ENCODE measurements at places on chromosomes 3 and 15.

- no peak for DNase-seq
Measured at GRCh38 chr3:171257251-171258203, 202.7 kb downstream of the TNIK start.

GRCh38 chr3:23017801-23018200 lies 185.3 kb upstream of the UBE2E2 start:
- DNase-seq: no peak

- no peak for DNase-seq
Measured at GRCh38 chr15:70406617-70407335, 309.1 kb upstream of the TLE3 start.

DNA sequence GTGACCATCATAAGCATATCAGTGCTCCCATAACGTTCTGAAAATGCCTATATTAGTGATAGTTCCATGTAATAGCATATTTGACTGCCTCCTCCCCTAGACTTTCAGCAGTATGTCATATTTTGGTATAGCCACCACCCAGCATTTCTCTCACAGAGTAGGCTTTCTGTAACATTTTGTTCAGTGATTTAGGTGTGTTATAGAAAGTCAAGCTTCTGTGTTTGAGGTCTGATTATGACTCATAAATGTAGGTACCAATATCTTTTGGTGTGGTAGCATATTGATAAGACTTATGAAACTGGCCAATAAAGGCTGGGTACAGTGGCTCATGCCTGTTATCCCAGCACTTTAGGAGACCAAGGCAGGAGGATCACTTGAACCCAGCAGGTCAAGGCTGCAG lies 34.3 kb upstream of the ZMAT3 start:
- no peak for DNase-seq

- DNase-seq: no peak
Measured at GRCh38 chr3:43435706-43436105, 149.4 kb downstream of the SNRK start.

DNA sequence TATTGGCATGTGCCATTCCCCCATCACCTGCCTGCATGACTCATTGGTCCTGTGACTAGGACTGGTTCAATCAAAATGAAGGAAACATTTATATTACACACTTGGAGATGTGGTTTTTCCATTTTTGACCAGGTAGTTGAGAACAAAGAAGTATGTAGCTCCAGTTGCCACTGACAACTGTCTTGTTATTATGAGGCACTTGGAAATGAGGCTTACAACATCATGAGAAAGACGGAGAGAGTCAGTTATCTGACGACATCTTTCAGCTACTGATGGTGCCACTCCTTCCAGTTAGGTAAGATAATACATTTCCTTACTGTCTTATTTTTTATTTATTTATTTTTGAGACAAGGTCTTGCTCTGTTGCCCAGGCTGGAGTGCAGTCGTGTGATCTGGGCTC lies 21.8 kb upstream of the PROK2 start:
- no peak for DNase-seq

GRCh38 chr3:99952306-99952705 lies 134.6 kb downstream of the CMSS1 start:
- DNase-seq: no peak

GRCh38 chr3:27584874-27585273 lies 100.7 kb upstream of the SLC4A7 start:
- no peak for DNase-seq

DNA sequence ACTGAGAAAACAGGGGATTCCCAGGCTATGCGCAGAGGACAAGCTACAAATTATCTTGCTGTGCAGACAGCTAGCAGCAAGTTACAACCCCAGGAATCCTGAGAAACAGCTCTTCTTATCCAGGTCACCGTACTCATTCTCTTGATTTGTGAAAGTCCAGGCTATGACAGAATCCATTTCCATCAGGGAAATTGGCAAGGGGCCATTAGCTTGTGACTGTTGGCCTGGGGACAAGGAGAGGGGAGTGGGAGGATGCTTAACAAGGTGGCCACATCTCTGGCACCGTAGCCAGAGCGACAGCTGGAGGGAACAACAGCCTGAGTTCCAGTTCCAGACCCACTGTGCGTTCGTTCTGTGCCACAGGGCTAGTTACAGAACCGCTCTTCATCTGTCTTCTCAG lies 44.9 kb upstream of the PLXNA1 start:
- peak; percentile 29 for DNase-seq

DNA sequence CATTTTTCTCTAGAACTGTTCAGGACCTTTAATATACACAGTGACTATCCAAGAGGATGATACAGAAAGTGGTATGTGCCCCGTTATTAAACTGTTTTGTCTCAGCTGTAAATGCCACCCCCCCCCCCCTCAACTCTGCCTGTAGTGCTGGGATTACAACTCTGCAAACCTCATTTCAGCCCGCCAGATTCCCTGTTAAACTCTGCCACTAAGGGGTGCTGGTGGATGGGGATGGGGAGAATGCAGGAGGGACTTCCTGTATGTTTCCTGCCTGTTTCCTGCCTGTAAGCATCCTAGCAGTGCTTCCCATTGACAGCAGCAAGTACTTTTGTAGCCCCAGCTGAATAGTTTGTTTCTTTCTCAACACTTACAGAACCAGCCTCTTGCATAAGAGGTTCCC lies 301.7 kb upstream of the RORA start:
- no peak for DNase-seq

DNA sequence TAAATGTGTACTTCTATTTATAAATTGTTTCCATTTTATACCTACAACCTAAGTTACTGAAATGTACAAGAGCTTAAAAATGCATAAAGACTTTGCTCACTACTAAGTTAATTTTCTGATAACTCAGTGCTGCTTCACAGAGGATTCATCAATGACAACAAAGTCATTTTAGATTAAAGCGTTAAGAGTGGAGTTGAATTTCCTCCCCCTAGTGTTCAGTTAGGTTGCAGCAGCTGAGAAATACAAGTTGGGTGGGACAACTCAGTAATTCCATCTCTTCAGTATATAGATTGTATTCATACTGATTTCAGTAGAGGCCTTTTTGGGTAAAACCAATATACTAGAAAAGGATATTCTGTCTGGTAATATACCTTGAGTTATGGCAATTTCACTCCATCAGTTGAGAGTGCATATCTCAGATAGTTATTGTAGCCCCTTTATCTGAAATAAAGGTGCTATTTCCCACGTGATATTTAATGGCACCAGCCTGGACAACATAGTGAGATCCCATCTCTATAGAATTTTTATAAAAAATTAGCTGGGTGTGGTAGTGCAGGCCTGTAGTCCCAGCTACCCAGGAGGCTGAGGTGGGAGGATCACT lies 6.9 kb upstream of the RPL35A start:
- DNase-seq: peak; percentile 27

DNA sequence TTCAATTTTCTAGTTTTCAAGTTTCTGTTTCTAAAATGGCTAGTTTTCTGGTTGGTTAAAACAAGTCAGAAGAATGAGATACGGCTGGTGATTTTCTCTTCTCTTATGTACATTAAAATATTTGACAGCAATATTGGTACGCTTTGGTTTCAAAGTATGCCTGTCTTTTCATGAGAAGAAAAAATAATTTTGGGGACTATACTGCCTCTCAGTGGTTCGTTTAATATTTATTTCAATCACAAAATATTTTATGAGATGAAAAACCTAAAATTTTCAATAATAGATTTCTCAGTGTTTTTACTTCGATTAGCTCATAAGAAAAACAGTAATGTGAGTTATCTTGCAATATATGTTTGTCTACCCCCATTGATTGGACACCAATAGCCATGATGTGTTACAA lies 72.8 kb upstream of the AADACL2 start:
- no peak for DNase-seq

GRCh38 chr3:38167591-38167990 lies 2.3 kb downstream of the OXSR1 start:
- DNase-seq: no peak

DNA sequence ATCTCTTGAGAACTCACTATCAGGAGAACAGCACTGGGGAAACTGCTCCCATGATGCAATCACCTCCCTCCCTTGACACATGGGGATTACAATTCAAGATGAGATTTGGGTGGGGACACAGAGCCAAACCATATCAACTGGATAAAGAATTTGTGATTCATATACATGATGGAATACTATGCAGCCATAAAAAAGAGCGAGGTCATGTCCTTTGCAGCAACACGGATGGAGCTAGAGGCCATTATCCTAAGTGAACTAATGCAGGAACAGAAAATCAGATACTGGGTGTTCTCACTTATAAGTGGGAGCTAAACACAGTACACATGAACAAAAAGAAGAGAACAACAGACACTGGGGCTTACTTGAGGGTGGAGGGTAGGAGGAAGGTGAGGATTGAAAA lies 17.0 kb downstream of the SPG11 start:
- no peak for DNase-seq

DNA sequence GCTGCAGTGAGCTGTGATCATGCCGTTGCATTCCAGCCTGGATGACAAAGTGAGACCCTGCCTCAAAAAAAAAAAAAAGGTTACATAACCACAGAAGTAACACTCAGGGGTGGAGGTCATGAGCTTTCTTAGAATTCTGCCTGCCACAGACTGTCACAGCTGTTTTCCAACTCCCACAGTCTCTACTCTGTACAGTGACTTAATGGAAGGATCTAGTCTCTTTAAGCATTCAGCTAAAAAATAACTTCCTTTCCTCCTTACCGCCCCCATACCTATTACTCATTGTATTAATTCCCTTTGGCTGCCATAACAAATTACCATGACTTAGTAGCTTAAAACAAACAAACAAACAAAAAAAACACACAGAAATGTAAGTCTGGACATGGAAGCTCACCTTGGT lies 99.6 kb upstream of the UBE2E1 start:
- no peak for DNase-seq

GRCh38 chr15:66924889-66925288 lies 140.5 kb upstream of the SMAD3 start:
- no peak for DNase-seq

- DNase-seq: no peak
Measured at GRCh38 chr3:78177780-78178179, 1137.9 kb downstream of the ROBO2 start.

DNA sequence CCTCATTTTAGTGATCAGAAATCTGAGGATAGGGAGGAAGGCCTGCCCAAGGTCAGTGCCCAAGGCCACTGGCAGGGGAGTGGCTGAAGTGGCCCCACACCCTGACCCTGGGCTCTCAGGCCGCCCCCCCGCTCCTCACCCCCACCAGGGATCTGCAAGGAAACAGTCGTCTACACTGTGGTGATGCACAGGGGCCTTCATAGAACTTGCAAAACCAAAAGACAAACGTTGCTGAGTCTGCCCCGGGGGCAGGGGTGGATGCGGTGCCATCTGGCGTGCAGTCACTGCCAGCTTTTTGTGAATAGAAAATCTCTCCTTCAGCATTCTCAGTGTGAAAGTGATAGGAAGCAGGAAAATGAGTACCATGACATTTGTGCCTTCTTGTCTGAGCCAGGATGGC lies 41.3 kb downstream of the WHAMM start:
- DNase-seq: no peak

DNA sequence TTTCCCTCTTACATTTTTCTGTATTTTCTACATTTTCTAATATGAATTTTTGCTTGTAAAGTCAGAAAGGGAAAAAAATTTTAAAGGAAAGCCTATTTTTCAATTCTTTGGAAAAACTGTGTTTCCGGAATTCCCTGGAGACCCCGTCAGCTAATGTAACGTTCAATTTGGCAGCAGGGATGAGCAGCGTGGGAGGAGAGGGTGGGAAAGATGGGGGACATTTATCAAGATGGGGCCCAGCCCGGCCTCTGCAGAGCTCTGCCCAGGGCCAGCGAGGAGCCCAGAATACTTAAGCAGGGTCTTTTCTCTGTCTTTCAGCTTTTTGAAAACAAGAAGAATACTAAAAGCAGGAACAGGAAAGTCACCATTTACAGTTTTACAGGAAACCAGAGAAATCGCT lies 129.0 kb downstream of the LRRK1 start:
- no peak for DNase-seq

DNA sequence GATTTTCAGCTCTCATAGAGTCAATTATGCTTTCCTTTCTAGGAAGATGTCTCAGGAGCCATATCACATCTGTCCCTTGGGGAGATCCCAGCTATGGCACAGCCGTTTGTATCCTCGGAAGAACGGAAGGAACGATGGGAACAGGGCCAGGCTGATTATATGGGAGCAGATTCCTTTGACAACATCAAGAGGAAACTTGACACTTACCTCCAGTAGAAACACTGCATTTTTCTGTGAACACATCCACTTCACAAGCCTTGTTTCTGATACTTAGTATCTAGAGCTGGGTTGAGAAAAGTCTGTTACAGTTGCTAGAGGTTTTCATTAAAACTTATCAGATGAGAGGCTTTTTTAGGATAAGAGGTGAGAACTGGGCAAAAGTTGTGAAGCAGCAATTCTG lies 35.4 kb downstream of the GYG1 start:
- no peak for DNase-seq

- DNase-seq: no peak
Measured at GRCh38 chr15:79495775-79496174, 63.6 kb downstream of the MINAR1 start.

GRCh38 chr15:74889883-74890664 lies at the start of gene MPI:
TSS of gene MPI (plus strand) at chr15:74890042. CDS start at chr15:74890074, 32 bp downstream.
- DNase-seq: no peak

GRCh38 chr3:59566481-59566975 lies 516.7 kb upstream of the CFAP20DC start:
- DNase-seq: no peak

DNA sequence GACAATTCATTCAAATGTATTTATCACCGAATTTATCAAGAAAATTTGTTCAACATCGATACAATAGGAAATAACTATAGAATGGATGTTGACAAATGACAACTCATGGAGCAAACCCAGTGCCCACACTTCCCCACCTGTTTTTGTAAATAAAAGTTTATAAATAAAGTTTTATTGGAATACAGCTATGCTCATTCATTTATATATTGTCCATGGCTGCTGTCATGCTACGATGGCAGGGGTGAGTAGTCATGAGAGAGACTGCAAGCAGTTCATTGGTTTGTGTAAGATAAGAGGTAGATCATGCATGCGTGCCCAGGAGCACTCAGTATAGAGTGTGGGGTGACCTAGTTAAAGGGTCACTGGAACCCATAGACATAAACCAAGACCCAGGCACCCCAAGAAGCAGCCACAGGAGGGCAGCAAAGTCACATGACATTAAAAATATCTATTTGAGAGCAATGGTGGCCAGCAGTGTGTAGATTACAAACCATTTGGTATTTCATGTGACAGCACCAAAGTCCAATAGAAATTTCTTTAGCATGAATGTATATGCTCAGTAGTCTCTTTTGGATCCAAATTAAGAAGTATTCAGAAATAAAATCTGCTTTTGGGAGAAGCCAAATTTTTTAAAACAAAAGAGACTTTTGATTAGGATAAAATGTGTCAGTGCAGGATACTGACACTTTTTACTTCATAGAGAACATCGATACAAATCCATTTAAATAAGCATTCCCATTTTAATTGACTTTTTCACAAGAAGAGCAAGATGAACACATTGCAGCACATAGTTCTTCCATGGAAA lies 794.8 kb downstream of the MCTP2 start:
- no peak for DNase-seq

GRCh38 chr15:52730173-52730572 lies 51.0 kb upstream of the ATOSA start:
- no peak for DNase-seq

Data from NCI-H2029 treated with DMSO at 0.1 percent for 48 hours (cell line).